Right atrium auricular region (tissue), 2 donors: ENCODE measurements at places on chromosomes 6 and 20. TPM values are rescaled to one million over a fixed set of nuclear protein-coding genes. Genes with fewer than 3 reads are reported as not detected.

DNA sequence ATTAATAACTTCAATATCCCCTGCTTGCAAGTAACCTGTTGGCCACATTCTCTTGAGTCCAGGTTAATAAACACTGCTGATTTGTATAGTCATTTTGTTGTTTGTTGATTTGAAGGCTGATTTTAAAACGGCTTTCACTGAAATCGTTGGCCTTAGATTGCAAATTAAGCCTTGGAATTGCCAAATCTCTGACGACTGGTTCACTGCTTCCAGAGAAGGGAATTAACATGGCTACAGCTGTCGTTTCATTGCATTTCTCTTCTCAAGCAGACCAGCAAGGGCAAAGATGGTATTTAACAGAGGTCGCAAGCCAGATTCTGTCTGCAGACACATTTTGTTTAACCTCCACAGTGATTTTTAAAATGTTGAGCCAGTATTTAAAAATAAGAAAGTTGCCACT, 470.9 kb downstream of the TFAP2A start:
- H3K4me3 ChIP-seq, result no peak overlapping the region
- H3K36me3 ChIP-seq, result no peaks in the 10 kb centered on the region
- no peaks in the 10 kb centered on the region for H3K4me1 ChIP-seq
- DNase-seq, result no peak
- H3K27ac ChIP-seq, result no peak overlapping the region

DNA sequence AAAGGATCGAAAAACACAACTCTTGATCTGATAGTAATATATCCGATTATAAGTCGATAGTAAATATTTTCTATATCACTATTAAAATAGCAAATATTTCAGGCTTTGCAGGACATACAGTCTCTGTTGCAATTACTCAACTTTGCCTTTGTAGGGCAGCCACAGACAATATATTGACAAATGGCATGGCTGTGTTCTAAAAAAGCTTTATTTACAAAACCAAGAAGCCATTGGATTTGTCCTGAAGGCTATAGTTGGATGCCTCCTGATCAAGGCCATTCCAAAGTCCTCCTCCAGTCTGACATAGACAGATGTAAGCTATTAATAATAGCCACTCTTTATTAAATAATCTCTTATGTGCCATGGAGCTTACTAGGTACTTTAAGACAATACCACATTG, 5.9 kb downstream of the OCSTAMP start:
- no peaks in the 10 kb centered on the region for H3K4me1 ChIP-seq
- H3K27ac ChIP-seq, result no peak overlapping the region
- H3K4me3 ChIP-seq, result no peak overlapping the region
- no peaks in the 10 kb centered on the region for H3K27me3 ChIP-seq
- no peaks in the 10 kb centered on the region for H3K36me3 ChIP-seq

DNA sequence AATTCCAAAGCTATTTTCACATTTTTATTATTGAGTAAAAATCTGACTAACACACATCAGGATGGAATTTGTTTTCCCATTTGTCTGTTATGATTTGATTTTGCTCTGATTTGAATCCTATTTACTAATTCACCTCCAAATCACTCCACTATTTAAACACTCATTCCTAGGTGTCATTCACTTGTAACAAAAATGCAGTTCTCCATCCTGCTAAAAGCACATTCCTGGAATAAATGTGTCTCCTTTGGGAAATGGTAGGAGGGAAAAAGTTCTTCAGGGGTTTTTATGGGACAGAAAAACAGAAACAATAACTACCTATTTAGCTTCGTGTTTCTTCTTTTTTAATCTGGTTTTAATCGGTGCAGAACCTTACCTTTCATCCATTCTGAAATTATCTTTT, 494.1 kb upstream of the CITED2 start:
- no peaks in the 10 kb centered on the region for H3K36me3 ChIP-seq
- no peak overlapping the region for H3K27ac ChIP-seq
- no peaks in the 10 kb centered on the region for H3K27me3 ChIP-seq

DNA sequence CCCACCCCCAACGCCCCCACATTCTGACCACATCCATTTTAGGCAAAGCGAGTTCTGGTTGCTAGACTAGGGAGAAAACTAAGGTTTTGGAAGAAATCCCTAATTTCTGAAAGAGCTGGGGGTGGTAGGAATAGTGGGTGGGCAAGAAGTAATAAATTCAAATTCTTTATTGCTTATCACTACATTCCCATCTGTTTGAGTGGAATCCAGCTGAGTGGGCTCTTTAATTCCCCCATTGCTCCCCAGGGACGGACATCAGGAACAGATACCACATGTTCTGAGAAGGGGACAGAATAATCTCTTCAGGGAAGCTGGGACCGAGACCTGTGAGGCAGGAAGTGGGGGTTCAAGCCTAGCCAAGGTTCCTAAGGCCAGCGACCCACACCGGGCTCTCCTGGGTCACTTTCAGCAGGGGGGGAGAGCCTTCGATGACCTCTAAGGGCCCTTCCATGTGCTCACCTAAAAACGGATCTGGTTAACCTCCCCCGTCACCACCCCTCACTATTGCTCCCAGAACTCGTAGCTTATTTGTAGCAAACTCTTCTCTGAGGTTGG, 42.3 kb upstream of the MRPS10 start:
- no peak for DNase-seq
- no peaks in the 10 kb centered on the region for H3K4me1 ChIP-seq
- H3K27me3 ChIP-seq, result no peaks in the 10 kb centered on the region
- no peaks in the 10 kb centered on the region for H3K36me3 ChIP-seq
- H3K4me3 ChIP-seq, result no peak overlapping the region
- H3K27ac ChIP-seq, result no peak overlapping the region

GRCh38 chr20:1663917-1664316, 6.3 kb upstream of the SIRPG start:
- no peak overlapping the region for H3K4me3 ChIP-seq
- H3K27ac ChIP-seq, result no peak overlapping the region
- H3K27me3 ChIP-seq, result no peaks in the 10 kb centered on the region
- DNase-seq, result no peak
- H3K4me1 ChIP-seq, result no peaks in the 10 kb centered on the region

DNA sequence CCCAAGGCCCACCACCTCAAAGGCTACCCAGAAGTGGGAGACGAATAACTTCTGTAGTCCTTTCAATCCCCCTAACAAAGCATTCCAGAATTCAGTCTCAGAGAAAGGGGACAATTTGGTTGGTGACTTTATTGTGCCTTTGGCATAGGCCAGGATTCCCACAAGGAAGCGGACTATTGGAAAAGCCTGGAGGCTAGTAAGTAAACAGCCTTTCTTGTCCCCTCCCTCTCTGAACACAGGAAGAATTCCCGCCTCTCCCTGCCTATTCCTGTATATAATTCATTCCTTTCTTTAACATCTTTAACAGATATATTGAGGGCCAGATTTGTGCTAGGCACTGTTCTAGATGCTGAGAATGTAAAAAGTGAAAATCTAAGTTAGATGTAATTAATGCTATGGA, 36.1 kb downstream of the RNF8 start:
- no peaks in the 10 kb centered on the region for H3K27me3 ChIP-seq
- H3K36me3 ChIP-seq, result peaks cover 25% of the 10 kb centered on the region
- no peaks in the 10 kb centered on the region for H3K4me1 ChIP-seq
- H3K4me3 ChIP-seq, result no peak overlapping the region
- H3K27ac ChIP-seq, result no peak overlapping the region

- peaks cover 36% of the 10 kb centered on the region for H3K36me3 ChIP-seq
- H3K27ac ChIP-seq, result peak overlapping the region; percentile 41
- no peak for DNase-seq
- no peak overlapping the region for H3K4me3 ChIP-seq
- no peaks in the 10 kb centered on the region for H3K27me3 ChIP-seq
These were observed 9.4 kb downstream of the ABCC10 start for GRCh38 chr6:43436577-43437282.

- no peaks in the 10 kb centered on the region for H3K36me3 ChIP-seq
- DNase-seq, result no peak
- no peak overlapping the region for H3K27ac ChIP-seq
- no peaks in the 10 kb centered on the region for H3K27me3 ChIP-seq
- no peak overlapping the region for H3K4me3 ChIP-seq
These were observed 118.8 kb downstream of the ADTRP start for GRCh38 chr6:11659757-11660156.

GRCh38 chr20:58449681-58450221, 60.7 kb downstream of the VAPB start:
- no peak overlapping the region for H3K27ac ChIP-seq
- no peaks in the 10 kb centered on the region for H3K4me1 ChIP-seq

GRCh38 chr20:47493175-47493962, 8.3 kb upstream of the NCOA3 start:
- peak; percentile 91 for DNase-seq
- peak overlapping the region; percentile 83 for H3K27ac ChIP-seq
- no peak overlapping the region for H3K4me3 ChIP-seq
- H3K4me1 ChIP-seq, result peaks cover 22% of the 10 kb centered on the region
- H3K36me3 ChIP-seq, result no peaks in the 10 kb centered on the region

DNA sequence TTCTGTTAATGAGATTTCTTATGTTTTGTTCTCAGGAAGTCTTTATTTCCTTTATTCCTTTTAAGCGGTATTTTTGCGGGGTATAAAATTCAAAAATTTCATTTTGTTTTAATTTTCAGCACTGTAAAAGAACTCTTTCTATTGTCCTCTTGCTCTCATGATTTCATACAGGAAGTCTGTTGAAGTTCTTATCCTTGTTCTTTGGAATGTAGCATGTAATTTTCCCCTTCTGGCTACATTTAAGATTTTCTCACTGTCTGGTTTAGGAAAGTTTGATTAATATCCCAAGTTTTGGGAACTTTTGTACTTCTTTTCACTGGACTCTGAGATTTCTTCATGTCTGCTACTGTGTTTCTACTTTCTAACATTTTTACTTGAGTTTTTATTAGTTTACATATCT, 581.4 kb upstream of the GJE1 start:
- H3K4me3 ChIP-seq, result no peak overlapping the region
- no peaks in the 10 kb centered on the region for H3K4me1 ChIP-seq
- no peak overlapping the region for H3K27ac ChIP-seq
- H3K27me3 ChIP-seq, result no peaks in the 10 kb centered on the region
- H3K36me3 ChIP-seq, result no peaks in the 10 kb centered on the region
- no peak for DNase-seq

DNA sequence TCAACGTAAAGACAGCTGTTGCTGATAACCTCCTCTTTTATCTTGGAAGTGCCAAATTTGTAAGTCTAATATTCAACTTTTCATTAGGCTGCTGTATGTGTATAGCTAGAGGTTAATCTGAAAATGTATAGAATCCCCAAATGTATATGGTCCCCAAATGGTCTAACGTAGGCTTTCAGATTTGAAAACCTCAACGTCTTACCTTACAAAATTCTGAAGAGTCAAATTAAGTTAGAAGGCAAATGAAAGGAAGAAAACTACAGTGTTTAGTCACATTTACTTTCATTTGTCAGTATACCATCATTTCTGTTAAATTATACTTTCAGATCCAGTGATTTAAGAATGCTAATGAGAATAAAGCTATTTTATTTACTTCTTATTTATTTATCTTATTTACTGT, 256.9 kb downstream of the ARHGAP18 start:
- peaks cover 58% of the 10 kb centered on the region for H3K36me3 ChIP-seq
- no peak overlapping the region for H3K4me3 ChIP-seq
- H3K4me1 ChIP-seq, result no peaks in the 10 kb centered on the region
- no peaks in the 10 kb centered on the region for H3K27me3 ChIP-seq
- no peak for DNase-seq

GRCh38 chr6:13398069-13398381, 69.7 kb upstream of the TBC1D7 start:
- no peak overlapping the region for H3K4me3 ChIP-seq
- no peaks in the 10 kb centered on the region for H3K36me3 ChIP-seq

GRCh38 chr20:36924167-36925045, 27.1 kb downstream of the SAMHD1 start:
- H3K36me3 ChIP-seq, result peaks cover 91% of the 10 kb centered on the region
- H3K27ac ChIP-seq, result peak overlapping the region; percentile 36
- no peak for DNase-seq
- H3K4me1 ChIP-seq, result no peaks in the 10 kb centered on the region
- H3K4me3 ChIP-seq, result no peak overlapping the region
- no peaks in the 10 kb centered on the region for H3K27me3 ChIP-seq

DNA sequence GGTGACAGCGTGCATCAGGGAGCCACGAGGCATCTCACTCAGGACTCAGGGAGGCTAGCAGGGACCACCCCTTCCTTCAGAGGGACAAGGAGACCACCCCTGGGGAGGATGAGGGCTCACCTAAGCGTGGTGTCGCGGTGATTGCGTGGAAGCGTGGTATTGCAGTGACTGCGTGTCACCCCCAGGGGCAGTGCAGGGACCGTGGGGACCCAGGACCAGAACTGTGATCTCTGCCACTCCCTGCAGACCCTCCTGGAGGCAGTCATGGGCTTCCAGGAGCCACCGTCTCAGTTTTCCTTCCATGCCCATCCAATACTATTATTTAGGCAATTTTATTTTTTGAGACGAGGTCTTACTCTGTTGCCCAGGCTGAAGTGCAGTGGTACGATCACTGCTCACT, 147.1 kb downstream of the TAF4 start:
- H3K27ac ChIP-seq, result no peak overlapping the region
- DNase-seq, result no peak
- no peaks in the 10 kb centered on the region for H3K4me1 ChIP-seq
- H3K4me3 ChIP-seq, result no peak overlapping the region
- H3K27me3 ChIP-seq, result no peaks in the 10 kb centered on the region
- no peaks in the 10 kb centered on the region for H3K36me3 ChIP-seq

- no peak overlapping the region for H3K4me3 ChIP-seq
- no peaks in the 10 kb centered on the region for H3K36me3 ChIP-seq
- no peak overlapping the region for H3K27ac ChIP-seq
- no peaks in the 10 kb centered on the region for H3K27me3 ChIP-seq
- DNase-seq, result no peak
These were observed 152.5 kb upstream of the ECI2 start for GRCh38 chr6:4287811-4288244.

DNA sequence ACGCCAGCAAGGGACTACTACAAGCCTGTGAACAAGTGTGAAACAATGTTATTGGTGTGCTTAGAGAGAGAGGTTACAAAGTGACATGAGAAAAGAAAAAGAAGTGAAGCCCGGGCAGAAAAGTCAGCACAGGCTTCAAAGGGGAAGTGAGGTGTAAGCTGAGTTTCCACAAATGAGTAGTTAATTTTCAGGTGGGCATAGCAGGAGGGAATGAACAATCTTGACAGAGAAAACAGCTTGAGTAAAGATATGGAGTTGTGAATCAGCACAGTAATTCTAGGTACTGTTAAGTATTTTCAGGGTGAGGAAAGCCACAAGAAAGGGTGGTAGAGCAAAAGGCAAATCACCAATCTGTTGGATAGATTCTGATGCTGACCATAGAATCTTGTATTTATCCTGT, 4.3 kb downstream of the KCNQ5 start:
- H3K4me3 ChIP-seq, result no peak overlapping the region
- DNase-seq, result no peak
- H3K4me1 ChIP-seq, result no peaks in the 10 kb centered on the region

- no peaks in the 10 kb centered on the region for H3K36me3 ChIP-seq
- DNase-seq, result no peak
- H3K4me3 ChIP-seq, result no peak overlapping the region
- no peak overlapping the region for H3K27ac ChIP-seq
- H3K4me1 ChIP-seq, result no peaks in the 10 kb centered on the region
These were observed 44.8 kb upstream of the ZNF831 start for GRCh38 chr20:59118855-59119254.

GRCh38 chr6:137845460-137845859, 21.6 kb upstream of the TNFAIP3 start:
- H3K27me3 ChIP-seq, result no peaks in the 10 kb centered on the region
- no peak for DNase-seq
- no peaks in the 10 kb centered on the region for H3K4me1 ChIP-seq
- no peaks in the 10 kb centered on the region for H3K36me3 ChIP-seq
- no peak overlapping the region for H3K4me3 ChIP-seq

The DOK5 gene
- total RNA-seq, result 16.9 TPM

The FAM209B gene
- not detected for total RNA-seq

The FOXF2 gene
- total RNA-seq, result 0.55 TPM

The HUS1B gene
- total RNA-seq, result 0.47 TPM

The FNDC1 gene
- 0.16 TPM for total RNA-seq

The SIRPA gene
- total RNA-seq, result 58.5 TPM

The CLIC5 gene
- total RNA-seq, result 99.8 TPM

The DNAH8 gene
- 0.04 TPM for total RNA-seq

The PSORS1C2 gene
- not detected for total RNA-seq

The SPATA25 gene
- 1.4 TPM for total RNA-seq
